Airway epithelial cell (primary cell): ENCODE measurements at places on chromosomes 6 and 20. TPM values are rescaled to one million over a fixed set of nuclear protein-coding genes. Genes with fewer than 3 reads are reported as not detected.

Gene NANP
- total RNA-seq: 4.7 and 6.2 TPM in 2 replicates

Gene MATN4
- total RNA-seq: 0.05 TPM in 1 of 2 replicates, not detected in the other

Gene NKX2-2
- not detected in 2 replicates for total RNA-seq

Gene PPP1R14C
- 89.3 and 94.6 TPM in 2 replicates for total RNA-seq

Gene RFX6
- not detected in 2 replicates for total RNA-seq

Gene PKIB
- total RNA-seq: 4.1 and 4.9 TPM in 2 replicates
